ENCODE measurements at places on chromosomes 7 and 10. TPM values are rescaled to one million over a fixed set of nuclear protein-coding genes. Genes with fewer than 3 reads are reported as not detected.
A peak's percentile ranks its signal among the peaks of the same experiment; 100 is the strongest.

- H3K4me3 ChIP-seq = no peak overlapping the region
- peak overlapping the region; percentile 94 for H3K27ac ChIP-seq
- peaks cover 8% of the 10 kb centered on the region for H3K4me1 ChIP-seq
- H3K27me3 ChIP-seq = no peaks in the 10 kb centered on the region
These were observed 55.5 kb upstream of the ODAD2 start for GRCh38 chr10:28054228-28054860.

The ATRNL1 gene
- total RNA-seq = 0.18 TPM

GRCh38 chr7:144588559-144589051, 185.1 kb upstream of the NOBOX start:
- H3K27ac ChIP-seq = no peak overlapping the region
- no peaks in the 10 kb centered on the region for H3K27me3 ChIP-seq
- DNase-seq = no peak
- no peaks in the 10 kb centered on the region for H3K36me3 ChIP-seq

GRCh38 chr7:595621-596010, 76.0 kb upstream of the PDGFA start:
- peaks cover 6% of the 10 kb centered on the region for H3K4me1 ChIP-seq
- H3K36me3 ChIP-seq = no peaks in the 10 kb centered on the region
- no peaks in the 10 kb centered on the region for H3K27me3 ChIP-seq

DNA sequence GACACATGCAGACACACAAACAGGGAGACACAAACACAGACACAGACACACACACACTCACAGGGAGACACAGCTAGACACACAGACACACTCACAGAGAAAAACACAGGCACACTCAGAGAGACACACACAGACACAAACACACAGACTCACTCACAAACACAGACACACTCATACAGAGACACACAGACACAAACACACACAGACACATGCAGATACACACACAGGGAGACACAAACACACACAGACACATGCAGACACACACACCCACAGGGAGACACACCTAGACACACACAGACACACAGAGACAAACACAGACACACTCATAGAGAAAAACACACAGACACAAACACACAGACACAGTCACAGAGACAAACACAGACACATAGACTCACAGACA, 67.9 kb downstream of the ADARB2 start:
- H3K36me3 ChIP-seq = no peaks in the 10 kb centered on the region
- H3K27me3 ChIP-seq = no peaks in the 10 kb centered on the region
- H3K27ac ChIP-seq = no peak overlapping the region
- no peak for DNase-seq
- H3K4me1 ChIP-seq = no peaks in the 10 kb centered on the region

The SRGN gene
- total RNA-seq = 46.4 TPM

The PODXL gene
- total RNA-seq = 1.4 TPM

- no peaks in the 10 kb centered on the region for H3K27me3 ChIP-seq
- H3K4me3 ChIP-seq = no peak overlapping the region
- H3K4me1 ChIP-seq = no peaks in the 10 kb centered on the region
- no peak overlapping the region for H3K27ac ChIP-seq
- no peak for DNase-seq
These were observed 432.1 kb upstream of the PCDH15 start for GRCh38 chr10:55233090-55233489.

The CH25H gene
- not detected for total RNA-seq

GRCh38 chr7:94687076-94687475, 31.1 kb upstream of the SGCE start:
- no peak for DNase-seq
- H3K36me3 ChIP-seq = no peaks in the 10 kb centered on the region
- peaks cover 2% of the 10 kb centered on the region for H3K4me1 ChIP-seq
- no peak overlapping the region for H3K27ac ChIP-seq

The ITIH2 gene
- total RNA-seq = not detected

DNA sequence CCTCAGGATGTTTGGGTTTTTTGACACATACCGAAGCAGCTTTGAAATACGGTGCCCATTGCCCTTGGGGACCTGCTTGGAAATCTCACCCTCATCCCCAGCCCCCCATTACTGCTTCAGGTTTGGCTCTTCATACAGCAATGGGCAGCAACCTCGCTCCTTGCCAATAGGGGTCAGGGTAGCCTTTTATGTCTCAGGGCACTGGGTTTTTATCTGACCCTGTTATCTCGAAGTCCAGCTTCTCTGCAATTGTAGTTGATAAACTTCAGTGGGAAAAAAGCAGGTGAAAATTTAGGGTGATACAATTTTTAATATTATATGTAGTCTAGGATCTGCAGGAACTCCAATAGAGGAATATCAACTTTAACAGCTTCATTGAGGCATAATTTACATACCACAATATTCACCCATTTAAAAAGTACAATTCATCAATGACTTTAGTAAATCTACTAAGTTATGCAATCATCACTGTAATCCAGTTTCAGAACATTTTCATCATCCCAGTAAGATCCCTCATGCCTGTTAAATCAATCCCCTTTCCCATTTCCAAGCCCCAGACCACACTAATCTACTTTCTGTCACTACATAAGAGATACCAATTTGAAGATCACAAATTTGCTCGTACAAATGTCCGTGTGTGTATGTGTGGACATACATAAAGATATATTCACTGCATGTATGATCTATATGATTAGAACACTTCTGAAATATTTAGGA, 386.2 kb downstream of the KCNMA1 start:
- peaks cover 10% of the 10 kb centered on the region for H3K4me1 ChIP-seq
- H3K27me3 ChIP-seq = no peaks in the 10 kb centered on the region
- no peaks in the 10 kb centered on the region for H3K36me3 ChIP-seq
- no peak overlapping the region for H3K27ac ChIP-seq

The REPIN1 gene
- 20.6 TPM for total RNA-seq

DNA sequence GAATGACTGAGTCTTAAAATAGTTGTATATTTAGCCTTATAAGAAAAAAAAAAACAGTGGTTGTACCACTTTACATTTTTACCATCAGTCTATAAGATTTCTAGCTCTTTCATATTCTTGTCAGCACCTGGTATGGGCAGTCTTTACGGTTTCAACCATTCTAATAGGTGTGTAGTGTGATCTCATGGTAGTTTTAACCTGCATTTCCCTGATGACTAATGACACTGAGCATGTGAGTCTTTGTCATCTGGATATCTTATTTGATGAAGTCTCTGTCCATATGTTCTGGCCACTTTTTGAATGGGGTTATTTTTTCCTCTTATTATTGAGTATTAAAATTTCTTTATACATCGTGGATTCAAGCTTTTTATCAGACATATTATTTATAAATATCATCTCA, 365.3 kb upstream of the IGFBP3 start:
- no peak overlapping the region for H3K27ac ChIP-seq
- DNase-seq = no peak
- H3K4me3 ChIP-seq = no peak overlapping the region
- H3K27me3 ChIP-seq = no peaks in the 10 kb centered on the region
- H3K36me3 ChIP-seq = no peaks in the 10 kb centered on the region
- H3K4me1 ChIP-seq = peaks cover 15% of the 10 kb centered on the region

The NT5C2 gene
- 60.0 TPM for total RNA-seq

The ADAM8 gene
- under 0.01 TPM for total RNA-seq

GRCh38 chr7:99102809-99103690, 40.9 kb downstream of the SMURF1 start:
- H3K27ac ChIP-seq = peak overlapping the region; percentile 52
- peaks cover 25% of the 10 kb centered on the region for H3K4me1 ChIP-seq
- no peaks in the 10 kb centered on the region for H3K27me3 ChIP-seq
- H3K4me3 ChIP-seq = no peak overlapping the region

The FAM200A gene
- total RNA-seq = 10.3 TPM

The SYT15 gene
- 0.54 TPM for total RNA-seq

DNA sequence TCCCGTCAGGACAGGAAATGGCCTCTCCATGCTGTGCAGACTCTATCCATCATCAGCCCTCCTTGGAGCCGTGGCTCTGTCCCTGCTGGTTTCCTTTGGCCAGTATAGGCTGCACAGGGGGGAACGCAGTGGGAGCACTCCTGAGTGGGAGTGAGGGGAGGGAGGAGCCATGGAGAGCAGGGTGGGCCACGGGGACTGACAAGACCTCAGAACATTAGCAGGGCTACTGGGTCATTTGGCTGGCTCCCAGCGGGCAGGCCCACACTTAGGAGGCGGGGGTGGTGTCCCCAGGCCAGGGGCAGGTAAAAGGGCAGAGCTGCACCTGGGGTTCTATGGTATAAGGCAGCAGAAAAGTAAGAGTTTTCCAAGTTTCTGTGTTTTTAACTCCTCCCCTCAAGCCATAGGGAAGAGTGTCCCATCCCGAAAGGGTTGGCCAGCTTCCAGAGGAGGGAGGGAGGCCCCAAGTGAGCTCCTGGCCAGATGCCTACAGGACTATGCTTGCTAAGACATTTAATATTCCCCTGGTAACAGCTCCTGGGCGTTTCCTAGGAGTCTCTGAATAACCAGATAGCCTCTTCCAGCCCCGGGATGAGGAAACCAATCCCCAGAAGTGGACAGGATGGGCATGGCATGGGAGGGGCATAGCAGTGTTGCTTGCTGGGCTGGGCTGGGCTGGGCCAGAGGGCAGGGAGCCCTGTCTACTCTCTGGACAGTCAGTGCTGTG, 5.5 kb upstream of the OPN4 start:
- DNase-seq = peak; percentile 68
- H3K4me3 ChIP-seq = no peak overlapping the region
- peaks cover 14% of the 10 kb centered on the region for H3K4me1 ChIP-seq
- no peaks in the 10 kb centered on the region for H3K36me3 ChIP-seq
- H3K27ac ChIP-seq = no peak overlapping the region
- H3K27me3 ChIP-seq = no peaks in the 10 kb centered on the region

DNA sequence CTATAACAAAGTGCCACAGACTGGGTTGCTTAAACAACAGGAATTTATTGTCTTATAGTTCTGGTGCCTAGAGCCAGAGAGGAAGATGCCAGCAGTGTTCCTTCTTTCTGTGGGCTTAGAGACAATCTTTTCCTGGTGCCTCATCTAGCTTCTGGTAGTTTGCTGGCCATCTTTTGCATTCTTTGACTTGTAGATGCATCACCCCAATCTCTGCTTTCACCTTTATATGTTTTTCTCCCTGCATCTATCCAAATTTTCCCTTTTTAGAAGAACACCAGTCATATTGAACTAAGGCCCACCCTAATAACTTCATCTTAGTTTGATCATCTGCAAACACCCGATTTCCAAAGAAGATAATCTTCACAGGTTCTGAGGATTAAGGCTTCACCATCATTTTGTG, 66.8 kb downstream of the CDK1 start:
- no peak for DNase-seq
- peaks cover 12% of the 10 kb centered on the region for H3K4me1 ChIP-seq
- H3K27me3 ChIP-seq = no peaks in the 10 kb centered on the region
- H3K27ac ChIP-seq = no peak overlapping the region
- H3K4me3 ChIP-seq = no peak overlapping the region

DNA sequence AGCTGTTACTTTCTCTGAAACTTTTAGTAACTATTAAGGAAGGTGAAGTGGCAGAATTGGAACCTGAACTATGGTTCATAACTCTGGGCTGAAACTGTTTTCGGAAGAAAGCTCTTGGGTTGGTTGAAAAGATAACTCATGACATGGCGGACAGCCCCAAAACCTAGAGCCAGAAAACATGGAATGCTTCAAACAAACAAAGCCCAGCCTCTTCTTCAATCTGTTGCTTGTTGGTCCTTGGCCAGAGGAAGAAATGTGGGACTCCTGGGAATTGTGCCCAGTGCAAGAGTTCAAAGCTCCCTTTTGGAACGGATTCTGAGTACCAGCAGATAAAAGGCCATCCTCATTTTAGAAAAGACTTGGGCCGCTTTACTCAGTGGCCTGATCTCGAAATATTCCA, 52.9 kb upstream of the CACNB2 start:
- peak; percentile 27 for DNase-seq
- H3K4me3 ChIP-seq = no peak overlapping the region
- H3K27ac ChIP-seq = no peak overlapping the region
- no peaks in the 10 kb centered on the region for H3K36me3 ChIP-seq

GRCh38 chr7:72490301-72490700, 78.2 kb upstream of the CALN1 start:
- no peaks in the 10 kb centered on the region for H3K27me3 ChIP-seq
- no peak for DNase-seq
- no peak overlapping the region for H3K27ac ChIP-seq
- no peak overlapping the region for H3K4me3 ChIP-seq

- DNase-seq = no peak
- H3K27ac ChIP-seq = no peak overlapping the region
- H3K36me3 ChIP-seq = peaks cover 38% of the 10 kb centered on the region
- no peak overlapping the region for H3K4me3 ChIP-seq
These were observed 103.7 kb downstream of the TRIM24 start for GRCh38 chr7:138563808-138564207.

DNA sequence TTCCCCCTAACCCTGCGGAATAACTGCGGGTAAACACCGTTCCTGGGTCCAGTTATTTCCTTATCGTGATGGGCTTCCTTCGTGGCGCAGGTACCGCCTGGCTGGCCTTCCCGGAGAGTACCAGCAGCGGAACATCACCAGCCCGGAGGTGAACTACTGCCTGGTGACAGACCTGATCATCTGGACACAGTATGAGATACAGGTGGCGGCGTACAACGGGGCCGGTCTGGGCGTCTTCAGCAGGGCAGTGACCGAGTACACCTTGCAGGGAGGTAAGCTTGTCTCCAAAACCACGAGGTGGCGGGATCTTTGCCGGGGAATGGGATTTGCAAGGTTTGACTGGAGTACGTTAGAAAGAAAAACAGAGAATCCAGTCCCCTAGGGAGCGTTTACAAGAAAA, 665.0 kb upstream of the FOXK1 start:
- no peaks in the 10 kb centered on the region for H3K4me1 ChIP-seq
- no peak overlapping the region for H3K27ac ChIP-seq
- no peaks in the 10 kb centered on the region for H3K36me3 ChIP-seq
- no peak for DNase-seq

The NUPR2 gene
- not detected for total RNA-seq

The NKX2-3 gene
- total RNA-seq = not detected

- H3K36me3 ChIP-seq = peaks cover 52% of the 10 kb centered on the region
- no peak overlapping the region for H3K4me3 ChIP-seq
- DNase-seq = no peak
- H3K27ac ChIP-seq = no peak overlapping the region
These were observed 97.3 kb upstream of the GTF2I start for GRCh38 chr7:74560086-74560719.

GRCh38 chr7:12578930-12579640, 8.6 kb downstream of the SCIN start:
- DNase-seq = no peak
- no peaks in the 10 kb centered on the region for H3K4me1 ChIP-seq
- H3K36me3 ChIP-seq = no peaks in the 10 kb centered on the region
- no peak overlapping the region for H3K4me3 ChIP-seq
- H3K27ac ChIP-seq = no peak overlapping the region
- H3K27me3 ChIP-seq = peaks cover 3% of the 10 kb centered on the region

The TSPAN12 gene
- total RNA-seq = 0.72 TPM
